SK-N-MC (cell line): ENCODE measurements at places on chromosomes 13 and 19.
A peak's percentile ranks its signal among the peaks of the same experiment; 100 is the strongest.

- no peak for DNase-seq
Measured at GRCh38 chr19:38731654-38732301, 12.5 kb downstream of the CAPN12 start.

GRCh38 chr13:24160458-24161009 lies at the start of gene SPATA13:
TSS of gene SPATA13 (plus strand) at chr13:24160720. CDS start at chr13:24222930, 62,210 bp downstream.
- DNase-seq, result peak; percentile 39

DNA sequence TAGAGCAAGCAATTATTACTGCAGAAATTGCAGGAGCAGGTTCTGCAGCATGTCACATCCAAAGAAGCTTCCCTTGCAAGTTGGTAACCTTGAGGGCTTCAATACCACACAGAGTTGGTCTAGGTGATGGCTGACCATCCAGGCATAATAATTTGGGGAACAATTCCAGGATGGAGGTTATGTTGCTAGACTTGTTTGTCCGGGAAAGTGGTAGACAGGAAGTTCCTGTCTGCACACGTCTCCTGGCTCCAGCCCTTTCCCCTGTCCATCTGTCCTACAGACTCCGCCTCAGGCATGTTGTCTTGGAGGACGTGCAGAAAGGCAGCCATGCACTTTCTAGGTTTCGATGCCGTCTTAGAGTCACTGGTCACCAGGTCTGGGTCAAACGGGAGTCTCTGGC lies 26.0 kb downstream of the DPRX start:
- no peak for DNase-seq

DNA sequence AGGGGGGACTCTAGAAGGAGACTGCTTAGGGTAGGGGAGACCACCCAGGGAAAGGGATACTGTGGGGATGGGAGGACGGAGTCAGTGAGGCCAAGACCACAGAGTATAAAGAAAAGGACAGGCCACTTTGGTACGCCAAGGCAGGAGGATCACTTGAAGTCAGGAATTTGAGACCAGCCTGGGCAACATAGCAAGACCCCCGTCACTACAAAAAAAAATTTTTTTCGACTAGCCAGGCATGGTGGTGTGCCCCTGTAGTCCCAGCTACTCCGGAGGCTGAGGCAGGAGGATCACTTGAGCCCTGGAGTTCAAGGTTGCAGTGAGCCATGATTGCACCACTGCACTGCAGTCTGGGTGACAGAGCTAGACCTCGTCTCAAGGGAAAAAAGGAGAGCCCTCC lies 6.6 kb downstream of the IFNL3 start:
- no peak for DNase-seq

DNA sequence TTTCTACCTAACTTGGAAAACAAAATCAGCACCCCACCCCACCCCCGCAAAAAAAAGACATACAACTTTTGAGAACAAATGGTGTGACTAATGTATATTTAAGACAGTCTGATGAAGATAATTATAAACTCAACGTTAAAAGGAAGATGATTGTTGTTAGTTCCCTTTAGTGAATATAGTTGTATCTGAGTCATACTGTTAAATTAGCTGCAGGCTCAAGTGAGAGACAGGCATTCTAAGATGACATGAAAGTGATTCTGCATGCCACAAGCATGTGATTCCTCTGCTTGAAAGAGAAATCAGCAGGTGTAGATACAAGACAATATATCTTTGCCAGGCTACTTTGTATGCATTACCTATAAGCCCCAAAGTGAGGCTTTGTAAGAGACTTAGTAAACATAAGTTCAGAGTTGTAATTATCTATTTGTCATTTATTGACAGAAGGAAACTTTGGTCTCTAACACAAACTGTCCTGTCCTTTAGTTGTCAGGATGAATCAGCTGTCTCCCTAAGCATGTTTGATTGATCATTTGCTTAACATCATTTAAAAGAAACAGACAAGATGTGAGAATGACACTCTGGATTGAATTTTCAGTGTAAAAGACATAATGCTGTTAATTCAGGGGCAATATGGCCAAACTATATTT lies 319.4 kb upstream of the HTR2A start:
- DNase-seq, result no peak

DNA sequence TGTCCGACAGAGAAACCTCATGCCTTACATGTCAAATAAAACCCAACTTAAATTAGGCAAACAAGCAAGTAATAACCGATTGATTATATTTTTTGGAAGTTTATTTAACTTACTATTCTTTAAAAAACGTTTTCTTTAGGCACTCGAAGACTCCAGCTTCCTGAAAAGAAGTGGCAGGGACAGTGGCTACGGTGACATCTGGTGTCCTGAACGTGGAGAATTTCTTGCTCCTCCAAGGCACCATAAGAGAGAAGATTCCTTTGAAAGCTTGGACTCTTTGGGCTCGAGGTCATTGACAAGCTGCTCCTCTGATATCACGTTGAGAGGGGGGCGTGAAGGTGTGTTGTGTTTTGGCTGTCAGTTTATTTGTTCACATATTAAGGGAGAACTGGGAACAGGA lies 164.4 kb downstream of the LMO7 start:
- DNase-seq, result no peak

GRCh38 chr13:105087945-105088344 lies 1447.5 kb downstream of the EFNB2 start:
- DNase-seq, result no peak

- DNase-seq, result no peak
Measured at GRCh38 chr19:10295847-10296591, 6.3 kb downstream of the ICAM5 start.
